Stimulated activated CD8-positive, alpha-beta memory T cell treated with anti-CD3 and anti-CD28 coated beads, Interleukin-2, amount 100 ng/mL, for 1 hour (primary cell): ENCODE measurements at places on chromosomes 11 and 22.

- no peak for DNase-seq
Observed at GRCh38 chr11:48052183-48053044, 72.1 kb downstream of the PTPRJ start.

DNA sequence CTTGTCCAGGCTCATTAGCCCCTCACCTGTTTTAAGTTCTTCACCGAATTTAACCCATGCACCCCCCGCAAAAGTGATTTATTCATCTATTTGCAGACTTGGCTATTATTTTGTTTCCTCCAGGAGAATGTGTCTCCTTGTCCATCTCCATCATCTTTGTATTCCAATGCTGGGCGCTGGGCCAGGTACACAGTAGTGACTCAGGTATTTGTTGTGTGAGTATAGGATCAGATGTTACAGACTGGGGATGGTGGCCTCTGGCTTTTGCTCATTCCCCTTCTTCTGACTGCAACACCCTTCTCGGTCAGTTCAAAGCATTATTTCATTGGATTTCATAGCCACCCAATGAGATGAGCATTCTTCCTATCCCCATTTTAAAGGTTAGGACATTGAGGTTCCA is 408.2 kb downstream of the MN1 start:
- no peak for DNase-seq

- no peak for DNase-seq
Observed at GRCh38 chr22:27476729-27477128, 324.8 kb downstream of the MN1 start.

DNA sequence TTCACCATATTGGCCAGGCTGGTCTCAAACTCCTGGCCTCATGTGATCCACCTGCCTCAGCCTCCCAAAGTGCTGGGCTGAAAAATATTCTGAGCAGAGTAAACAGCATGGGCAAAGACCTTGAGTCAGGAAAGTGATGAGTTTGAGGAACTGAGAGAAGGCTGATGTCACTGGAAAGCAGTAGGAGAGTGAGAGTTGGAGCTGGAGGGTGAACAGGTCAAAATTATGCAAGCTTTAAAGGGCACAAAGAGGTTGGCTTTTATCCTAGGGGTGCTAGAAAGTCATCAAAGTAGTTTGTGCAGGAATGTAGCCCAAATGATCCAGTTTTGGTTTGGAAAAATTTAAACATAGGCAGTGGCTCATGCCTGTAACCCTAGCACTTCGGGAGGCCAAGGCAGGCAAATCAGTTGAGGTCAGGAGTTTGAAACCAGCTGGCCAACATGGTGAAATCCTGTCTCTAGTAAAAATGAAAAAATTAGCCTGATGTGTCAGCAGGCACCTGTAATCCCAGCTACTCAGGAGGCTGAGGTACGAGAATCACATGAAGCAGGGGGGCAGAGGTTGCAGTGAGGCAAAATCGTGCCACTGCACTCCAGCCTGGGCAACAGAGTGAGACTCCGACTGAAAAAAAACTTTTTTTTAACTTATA is 44.7 kb upstream of the CXCR5 start:
- DNase-seq: no peak
